ENCODE measurements at places on chromosomes 4 and X.

- DNase-seq, result no peak
Observed at GRCh38 chr4:163878336-163879121, 384.0 kb downstream of the TMA16 start.

DNA sequence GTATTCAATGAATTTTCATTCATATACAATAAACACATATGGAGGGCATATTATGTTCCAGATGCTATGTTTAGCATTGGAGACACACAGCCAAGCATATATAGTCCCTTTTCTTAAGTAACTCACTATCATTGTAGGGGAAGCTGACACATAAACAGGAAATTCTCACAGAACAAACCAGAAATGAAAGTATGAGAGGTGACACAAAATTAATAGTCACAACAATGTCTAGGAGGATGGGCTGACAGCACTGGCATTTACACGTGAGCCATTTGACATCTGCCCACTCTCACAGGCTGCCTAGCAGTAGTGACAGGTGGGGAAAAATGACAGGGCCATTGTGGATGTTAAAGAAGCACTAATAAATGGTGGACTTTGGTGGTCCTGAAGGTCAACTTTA is 2.6 kb upstream of the CNOT6L start:
- no peak for DNase-seq

GRCh38 chrX:47933946-47934345 is 69.8 kb downstream of the ZNF182 start:
- no peak for DNase-seq

GRCh38 chrX:46366381-46367207 is 178.6 kb downstream of the ZNF674 start:
- DNase-seq, result no peak

GRCh38 chr4:54227256-54228055 is 1.6 kb upstream of the PDGFRA start:
- no peak for DNase-seq

DNA sequence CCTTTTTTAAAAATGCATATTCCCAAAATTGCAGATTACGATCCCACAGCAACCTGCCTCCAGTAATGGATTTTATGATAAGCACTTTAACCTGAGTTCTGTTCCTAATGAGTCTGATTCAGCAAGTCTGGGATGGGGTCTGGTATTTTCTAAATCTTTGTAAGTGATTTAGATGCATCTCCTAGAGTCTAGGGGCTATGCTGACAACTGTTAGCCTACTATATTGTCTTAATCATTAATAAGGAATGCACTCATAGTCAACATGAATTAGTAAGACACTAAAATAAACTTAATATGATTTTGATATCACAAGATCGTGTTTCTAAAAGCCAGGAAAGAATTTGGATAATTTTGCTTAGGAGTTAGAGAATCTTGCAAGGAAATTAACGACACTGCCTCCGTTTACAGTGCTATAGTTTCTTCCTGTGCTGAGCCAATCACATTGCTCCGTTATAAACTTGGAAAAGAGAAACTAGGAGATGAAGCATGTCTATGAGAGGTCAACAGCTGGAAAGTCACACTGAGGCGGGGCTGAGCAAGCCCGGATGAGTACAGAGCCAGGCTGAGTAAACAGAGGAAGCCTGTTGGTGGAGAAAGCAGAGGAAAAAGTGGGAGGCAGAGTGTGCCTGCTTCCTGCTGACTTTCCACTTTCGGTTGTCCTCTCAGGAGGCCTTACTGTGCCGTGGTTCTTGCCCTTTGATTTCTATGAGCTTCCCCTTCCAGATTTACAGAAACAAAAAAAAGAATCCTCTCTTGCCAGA is 5.4 kb downstream of the SCARB2 start:
- no peak for DNase-seq

DNA sequence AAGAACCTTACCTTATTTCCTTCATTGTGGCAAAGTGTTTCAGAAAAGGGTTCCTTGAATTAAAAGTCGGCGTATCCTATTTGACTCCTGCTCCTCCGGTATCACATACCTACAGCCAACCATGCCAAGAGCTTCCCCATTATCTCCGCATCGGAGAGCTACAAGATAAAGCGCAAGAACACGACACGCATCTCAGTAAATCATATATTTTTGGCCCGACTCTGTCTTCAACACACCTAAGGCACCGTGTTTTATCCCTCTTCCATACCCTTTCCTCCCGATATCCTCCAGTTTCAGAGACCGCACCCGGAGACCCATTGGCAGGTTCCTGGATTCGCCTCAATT is 497 bp upstream of the THAP9 start:
- no peak for DNase-seq

- DNase-seq, result no peak
Observed at GRCh38 chrX:44914532-44915198, 41.7 kb downstream of the KDM6A start.

DNA sequence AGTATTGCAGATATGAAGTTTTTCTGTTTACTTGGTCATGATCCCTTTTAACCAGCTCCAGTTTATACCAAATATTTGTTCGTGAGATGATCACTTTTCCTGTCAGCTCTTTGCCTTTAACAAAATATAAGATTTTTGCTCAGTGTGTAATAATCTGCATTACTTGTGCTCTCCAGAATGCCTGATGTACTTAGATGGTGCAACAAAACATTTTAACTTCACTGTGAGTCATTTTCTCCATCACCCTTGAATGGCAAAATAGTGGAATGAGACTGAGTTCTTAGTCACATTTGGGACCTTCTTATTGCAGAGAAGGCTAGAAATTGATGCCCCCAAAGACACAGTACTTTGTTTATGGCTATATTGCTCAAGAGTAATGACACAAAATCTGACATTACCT is 252.0 kb downstream of the FRMPD4 start:
- DNase-seq, result no peak

DNA sequence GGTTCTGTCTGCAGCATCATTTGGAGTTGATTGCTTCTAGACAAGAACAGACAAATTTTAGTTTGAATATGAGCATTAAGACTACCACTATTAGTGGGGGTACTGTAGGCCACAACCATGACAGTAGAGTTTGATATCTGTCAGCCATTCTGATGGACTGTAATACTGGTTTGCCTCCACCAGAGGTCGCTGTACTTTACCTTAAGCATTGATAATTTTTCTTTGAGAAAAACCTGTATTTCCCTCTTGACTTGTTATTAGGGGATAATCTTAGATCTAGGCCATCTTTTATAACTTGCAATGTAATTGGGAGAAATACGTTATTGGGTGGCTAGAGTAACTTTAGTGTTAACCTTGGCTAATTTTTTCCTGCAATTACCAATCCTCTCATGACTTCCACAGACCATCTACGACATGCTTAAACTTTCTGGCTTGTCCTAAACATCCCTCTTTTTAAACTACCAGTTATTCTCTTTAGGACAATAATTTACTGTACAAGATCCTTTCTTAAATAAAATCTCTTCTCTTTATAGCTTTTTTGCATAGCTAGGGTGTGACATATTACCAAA is 562.4 kb downstream of the MAGEB5 start:
- DNase-seq, result no peak

GRCh38 chrX:150573702-150574101 is 5.3 kb downstream of the MTM1 start:
- no peak for DNase-seq

DNA sequence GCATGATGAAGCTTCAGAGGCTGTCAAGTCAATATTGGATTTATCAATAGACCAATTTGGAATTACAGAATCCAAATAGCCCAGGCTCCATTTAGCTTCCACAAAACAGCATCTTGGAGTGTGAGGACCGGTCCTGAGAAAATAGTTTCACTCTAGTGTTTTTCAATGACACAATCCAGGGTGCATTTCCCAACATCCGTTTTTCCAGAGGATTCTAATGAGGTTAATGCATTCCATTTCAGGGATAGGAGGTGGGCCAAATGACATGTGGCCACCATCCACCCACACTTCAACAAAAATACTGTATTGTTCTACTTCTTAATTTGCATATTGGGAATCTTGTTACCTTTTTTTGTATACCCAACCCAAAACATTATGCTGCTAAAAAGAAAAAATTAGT is 229.8 kb upstream of the LDB2 start:
- no peak for DNase-seq

DNA sequence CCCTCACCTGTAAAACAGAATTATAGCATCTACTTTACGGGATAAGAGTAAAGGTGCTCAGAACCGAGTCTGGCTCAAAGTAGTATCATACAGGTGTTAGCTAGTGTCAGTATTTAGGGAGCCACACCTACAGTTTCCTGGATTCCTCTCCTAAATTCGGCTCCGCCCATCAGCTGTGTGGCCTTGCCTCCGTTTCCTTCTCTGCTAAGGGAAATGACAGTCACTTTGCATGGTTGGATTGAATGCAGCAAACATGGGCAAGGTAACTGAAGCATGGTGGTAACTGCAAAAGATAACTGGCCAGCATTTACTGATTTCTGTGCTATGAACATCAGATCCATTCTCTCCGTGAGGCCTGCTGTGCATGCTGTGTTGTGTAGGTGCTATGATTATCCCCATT is 2.8 kb downstream of the PPP1R3F start:
- no peak for DNase-seq

- no peak for DNase-seq
Observed at GRCh38 chr4:15906020-15906443, 32.5 kb downstream of the FGFBP1 start.

- no peak for DNase-seq
Observed at GRCh38 chrX:154090731-154091130, 6.8 kb downstream of the MECP2 start.

GRCh38 chr4:164894702-164895101 is 17.7 kb downstream of the APELA start:
- DNase-seq, result no peak

DNA sequence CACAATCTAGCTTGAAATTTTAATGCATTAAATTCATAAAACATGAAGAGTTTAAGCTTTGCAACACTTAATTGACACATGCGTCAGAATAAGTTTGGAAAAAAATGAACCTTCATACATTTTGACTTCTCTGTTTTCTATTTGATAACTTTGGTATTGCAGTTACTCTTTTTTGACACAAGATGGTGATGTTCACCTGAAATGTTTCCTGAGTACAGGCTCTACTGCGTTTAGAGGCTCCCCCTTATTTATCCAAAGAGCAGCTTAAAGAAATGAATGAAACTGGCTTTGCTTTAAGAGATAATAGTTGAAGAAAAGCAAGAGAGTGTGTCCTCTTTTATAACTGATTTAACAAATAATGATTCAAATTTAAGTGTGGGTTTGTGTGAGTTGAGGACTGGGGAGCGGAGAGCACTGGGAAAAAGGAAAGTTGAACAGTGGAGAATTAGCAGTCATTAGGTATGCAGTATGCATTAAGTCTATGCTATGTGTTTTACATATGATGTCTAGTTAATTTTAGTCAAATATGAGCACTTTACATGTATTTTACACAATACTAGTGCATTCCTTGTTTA is 180.6 kb upstream of the NUDT6 start:
- DNase-seq, result no peak

DNA sequence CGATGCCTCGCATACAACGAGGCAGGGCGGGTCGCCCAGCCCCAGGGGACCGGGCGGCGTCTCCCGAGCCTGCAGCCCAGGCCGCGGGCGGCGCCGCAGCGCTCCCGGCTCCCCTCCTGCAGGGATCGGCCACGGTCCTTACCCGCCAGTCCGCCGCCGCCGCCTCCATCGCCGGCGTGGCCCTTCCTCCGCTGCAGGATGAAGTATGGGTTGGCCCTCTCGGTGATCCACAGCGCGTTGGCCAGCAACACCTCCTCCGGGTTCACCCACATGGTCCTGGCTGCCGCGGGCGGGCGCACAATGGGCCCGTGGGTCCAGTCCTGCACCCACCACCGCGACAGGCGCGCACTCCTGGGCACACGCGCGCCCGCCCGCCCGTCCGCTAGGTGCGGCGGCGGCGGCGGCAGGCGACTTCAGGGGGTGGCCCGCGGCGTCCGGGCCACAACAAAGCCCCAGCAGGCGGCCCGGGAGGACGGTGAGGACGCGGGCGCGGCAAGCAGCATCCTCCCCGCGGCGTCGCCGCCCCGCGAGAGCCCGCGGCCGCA is 339 bp downstream of the TBC1D9 start:
- DNase-seq, result no peak

GRCh38 chrX:14228611-14229010 is 198.9 kb upstream of the GEMIN8 start:
- no peak for DNase-seq

DNA sequence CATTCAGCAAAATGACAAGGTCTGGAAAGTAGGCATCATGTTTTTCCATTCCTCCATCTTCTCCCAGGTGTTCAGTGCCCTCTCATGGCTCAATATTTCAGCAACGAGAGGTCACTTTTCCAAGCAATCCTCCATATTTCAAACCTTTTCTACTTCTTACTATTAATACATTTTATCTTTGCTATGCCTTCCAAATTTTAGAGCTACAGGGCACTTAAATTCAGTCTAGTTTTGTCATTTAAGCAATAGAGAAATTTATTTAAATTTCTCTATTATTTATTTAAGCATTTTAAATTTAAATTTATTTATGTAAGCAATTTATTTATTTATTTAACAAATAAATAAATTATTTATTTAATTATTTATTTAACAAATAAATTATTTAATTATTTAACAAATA is 305.1 kb upstream of the ANXA10 start:
- DNase-seq, result no peak

GRCh38 chr4:180150818-180151217 is 2092.4 kb upstream of the TENM3 start:
- no peak for DNase-seq

DNA sequence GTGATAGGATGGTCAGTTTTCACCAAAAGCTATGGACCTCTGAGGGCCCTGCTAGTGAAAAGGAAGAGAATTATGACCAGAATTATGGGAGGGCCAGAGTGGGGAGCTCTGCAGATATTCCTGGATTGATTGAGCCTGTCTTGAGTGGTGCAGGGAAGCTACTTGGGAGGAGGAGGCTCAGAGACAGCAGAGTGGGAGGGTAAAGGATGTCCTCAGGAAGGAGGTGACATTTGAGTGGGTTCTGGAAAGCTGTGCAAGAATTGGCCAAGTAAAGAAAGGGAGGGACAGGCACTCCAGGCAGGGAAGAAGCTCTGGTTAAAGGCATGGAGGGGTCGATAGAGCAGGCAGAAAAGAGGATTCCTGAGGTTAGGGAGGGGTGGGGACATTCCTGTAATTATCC is 24.1 kb downstream of the RNF4 start:
- DNase-seq, result no peak

DNA sequence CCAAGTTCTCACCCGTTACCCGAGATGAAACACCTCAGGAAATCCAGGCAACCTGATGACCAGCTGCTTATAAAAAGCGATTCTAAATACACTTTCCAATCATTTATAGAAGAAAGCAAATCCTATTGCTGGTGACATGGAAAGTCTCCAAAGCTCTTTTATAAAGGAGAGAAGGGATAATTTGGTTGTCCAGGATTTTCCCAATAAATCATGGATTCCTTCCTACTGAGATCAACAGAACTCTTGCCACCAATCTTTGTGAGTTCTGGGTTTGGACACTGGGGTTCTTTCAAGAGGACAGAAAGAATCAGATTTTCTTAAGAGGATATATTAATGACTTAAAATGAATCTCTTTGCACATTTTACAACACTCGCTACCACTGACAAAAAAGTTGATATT is 24.7 kb upstream of the SOD3 start:
- DNase-seq, result no peak

- no peak for DNase-seq
Observed at GRCh38 chrX:47370278-47370677, at the start of gene ZNF157. Gene ZNF157, plus strand, starts transcription at chrX:47370578. Its CDS starts 91 bp downstream, at chrX:47370669.
